Non-pigmented ciliary epithelial cell (primary cell): ENCODE measurements at places on chromosomes 16 and 17.

DNA sequence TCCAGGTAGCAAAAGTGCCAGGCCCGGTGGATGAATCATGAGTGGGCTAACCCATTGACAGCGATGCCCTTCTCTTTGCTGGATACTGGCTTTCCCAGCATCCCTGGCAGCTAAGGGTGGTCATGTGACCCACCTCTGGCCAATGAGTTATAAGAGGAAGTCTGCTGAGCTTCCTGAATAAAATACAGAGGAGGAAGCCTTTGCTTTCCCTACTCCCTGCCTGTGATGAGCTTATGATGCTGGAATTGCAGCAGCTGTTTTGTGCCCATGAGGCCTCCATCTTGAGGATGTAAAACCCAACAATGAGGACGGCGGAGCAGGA, 15.0 kb upstream of the ATP2A3 start:
- no peak for DNase-seq

DNA sequence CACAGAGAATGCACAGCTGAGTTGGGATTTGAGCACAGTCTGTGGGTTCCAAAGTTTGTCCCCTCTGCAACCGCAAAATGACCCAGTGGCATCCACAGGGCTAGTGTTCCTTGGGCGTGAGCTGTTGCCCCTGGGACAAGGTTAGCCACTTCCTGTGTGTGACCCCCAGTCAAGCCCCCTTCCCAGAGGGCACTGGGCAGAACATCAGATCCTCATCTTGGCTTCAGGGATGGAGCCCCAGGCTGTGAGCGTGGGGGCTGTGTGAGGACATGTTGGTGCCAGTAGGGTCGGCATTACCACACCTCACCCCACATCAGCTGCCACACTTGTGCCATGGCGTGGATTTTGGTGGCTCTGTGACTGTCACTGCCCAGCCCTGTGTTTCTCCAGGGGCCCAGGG, 55.3 kb downstream of the USP22 start:
- DNase-seq = no peak

- no peak for DNase-seq
Observed at GRCh38 chr16:72807245-72807644, 240.7 kb downstream of the ZFHX3 start.

GRCh38 chr17:61482467-61482866, 30.2 kb downstream of the TBX4 start:
- no peak for DNase-seq

GRCh38 chr17:6456914-6457687, 12.8 kb downstream of the PIMREG start:
- no peak for DNase-seq

DNA sequence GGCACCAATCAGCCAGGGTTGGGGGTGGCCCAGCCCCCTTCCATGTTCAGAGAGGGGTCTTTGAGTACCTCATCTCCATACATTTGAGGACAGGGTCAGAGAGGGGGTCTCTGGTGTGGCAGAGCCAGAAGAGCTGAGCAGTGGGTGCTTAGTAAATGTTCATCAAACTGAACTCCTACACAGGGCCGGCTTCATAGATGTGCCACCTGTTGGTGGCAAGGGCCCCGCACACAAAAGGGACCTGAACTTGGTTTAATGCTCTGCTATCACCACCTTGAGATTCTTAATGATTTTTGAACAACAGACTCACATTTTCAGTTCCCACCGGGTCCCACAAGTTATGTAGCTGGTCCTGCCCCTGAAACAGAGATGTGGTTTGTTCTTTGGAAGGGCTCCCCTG, 9.0 kb upstream of the C1QL1 start:
- no peak for DNase-seq

DNA sequence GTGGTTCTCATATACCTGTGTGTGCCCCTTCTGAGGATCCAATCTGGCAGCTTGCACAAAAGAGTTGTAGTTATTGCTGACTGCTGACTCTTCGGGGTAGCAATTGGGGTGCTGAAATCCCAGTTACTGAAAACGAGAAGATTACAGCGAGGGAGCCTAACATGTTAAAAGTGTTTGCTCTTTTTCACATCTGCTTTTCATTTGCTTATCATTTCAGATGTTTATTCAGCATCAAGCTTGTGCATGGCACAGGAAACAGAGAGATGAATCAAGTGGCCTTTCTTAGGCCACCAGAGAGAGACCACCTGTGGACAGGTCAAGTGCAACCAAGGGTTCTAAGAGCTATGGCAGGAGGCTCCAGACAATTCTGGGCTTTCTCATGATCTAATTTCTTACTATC, 16.9 kb downstream of the DHRS7B start:
- DNase-seq = no peak

DNA sequence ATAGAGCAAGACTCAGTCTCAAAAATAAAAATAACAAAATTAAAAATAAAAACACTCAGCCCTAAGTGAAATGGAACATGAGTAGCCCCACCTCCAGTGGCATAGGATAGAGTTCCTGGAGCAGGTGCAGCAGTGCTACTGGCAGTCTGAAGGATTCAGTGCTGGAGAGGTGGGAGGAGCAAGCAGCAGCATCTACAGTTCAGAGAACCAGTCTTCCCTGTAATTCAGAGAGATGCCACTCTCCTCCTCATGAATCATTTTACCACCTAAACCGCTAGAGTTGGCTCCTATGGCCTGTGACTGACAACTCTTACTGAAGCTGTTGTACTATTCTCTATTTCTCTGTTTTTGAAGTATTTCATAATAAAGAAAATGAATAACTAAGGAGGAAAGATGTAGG, 56.0 kb upstream of the SMURF2 start:
- DNase-seq = no peak

- no peak for DNase-seq
Observed at GRCh38 chr17:28615260-28615940, 1.4 kb upstream of the RSKR start.

- no peak for DNase-seq
Observed at GRCh38 chr16:17328932-17329331, 141.8 kb downstream of the XYLT1 start.

DNA sequence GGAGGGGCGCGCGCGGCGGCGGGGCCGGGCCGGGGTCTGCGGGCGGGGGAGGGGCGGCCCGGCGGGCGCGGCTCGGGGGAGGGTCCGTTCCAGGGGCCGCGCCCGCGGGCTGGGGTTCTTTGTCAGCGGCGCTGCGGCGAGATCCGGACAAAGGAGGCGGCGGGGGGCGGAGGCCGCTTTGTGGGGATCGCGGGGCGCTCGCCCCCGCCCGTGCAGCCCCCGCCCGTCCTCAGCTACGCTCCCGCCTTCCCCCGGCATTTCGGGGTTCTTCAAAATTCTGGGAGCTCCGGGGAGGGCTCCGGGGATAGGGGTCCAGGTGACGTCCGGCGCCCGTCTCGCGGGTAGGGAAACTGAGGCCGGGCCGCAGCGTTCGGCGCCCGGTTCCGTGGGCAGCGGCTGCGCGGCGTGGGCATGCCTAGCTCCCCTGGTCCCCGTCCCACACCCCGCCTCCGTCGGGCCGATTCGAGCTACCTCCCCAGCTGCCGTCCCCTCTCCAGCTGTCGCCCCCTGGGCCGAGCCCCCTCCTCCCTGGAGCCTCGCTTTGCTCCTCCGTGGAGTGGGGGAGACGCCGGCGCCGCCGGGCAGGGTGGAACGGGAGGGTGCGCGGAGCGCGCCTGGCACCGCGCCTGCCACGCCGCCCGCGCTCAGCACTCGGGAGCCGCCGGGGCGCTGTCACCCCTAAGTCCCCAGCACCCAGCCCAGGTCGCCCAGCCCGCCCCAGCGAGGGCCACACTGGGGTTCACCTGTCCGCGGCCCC, 546 bp downstream of the SNN start:
- no peak for DNase-seq

DNA sequence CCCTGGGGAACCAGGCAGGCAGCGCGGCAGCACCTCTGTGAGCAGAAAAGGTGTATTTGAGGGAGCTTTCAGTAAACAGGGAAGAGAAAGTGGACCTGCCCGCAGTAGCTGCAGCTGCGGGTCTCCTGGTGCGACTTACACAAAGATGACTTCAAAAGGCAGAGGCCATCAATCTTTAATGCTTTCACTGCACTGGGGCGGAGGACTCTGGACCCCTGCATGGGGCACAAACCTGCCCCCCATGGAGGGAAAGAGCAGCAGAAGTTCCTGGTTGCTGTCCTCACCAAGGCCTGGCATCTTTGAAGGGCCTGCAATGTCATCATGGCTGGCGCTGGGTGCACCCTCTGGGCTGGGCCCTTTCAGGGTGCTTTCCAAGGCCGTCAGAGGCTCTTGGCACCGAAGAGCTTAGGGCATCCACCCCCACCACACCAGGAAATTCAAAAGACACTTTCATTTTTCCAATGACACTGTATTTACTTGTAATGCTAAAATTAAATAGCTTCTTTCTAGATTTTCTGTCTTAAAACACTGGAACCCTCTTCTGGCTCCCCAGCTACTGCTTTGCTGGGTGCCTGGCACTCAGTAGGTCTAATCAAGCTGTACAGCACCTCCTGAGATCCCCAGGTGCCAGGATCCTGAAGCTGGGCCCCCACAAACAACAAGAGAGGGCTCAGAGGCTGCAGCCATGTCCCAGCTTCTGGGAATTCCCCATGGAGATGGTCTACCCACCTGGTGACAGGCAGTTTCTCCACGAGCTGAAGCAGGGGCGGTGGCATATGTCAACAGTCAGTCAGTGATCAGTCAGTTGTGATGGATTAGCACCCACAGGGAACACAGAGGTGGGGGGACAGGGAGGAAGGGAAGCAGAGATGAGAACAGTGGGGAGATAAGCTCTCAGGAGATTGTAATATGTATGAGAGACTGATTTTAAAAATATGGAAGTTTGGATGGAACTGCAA, 2.1 kb upstream of the CACNG1 start:
- no peak for DNase-seq

DNA sequence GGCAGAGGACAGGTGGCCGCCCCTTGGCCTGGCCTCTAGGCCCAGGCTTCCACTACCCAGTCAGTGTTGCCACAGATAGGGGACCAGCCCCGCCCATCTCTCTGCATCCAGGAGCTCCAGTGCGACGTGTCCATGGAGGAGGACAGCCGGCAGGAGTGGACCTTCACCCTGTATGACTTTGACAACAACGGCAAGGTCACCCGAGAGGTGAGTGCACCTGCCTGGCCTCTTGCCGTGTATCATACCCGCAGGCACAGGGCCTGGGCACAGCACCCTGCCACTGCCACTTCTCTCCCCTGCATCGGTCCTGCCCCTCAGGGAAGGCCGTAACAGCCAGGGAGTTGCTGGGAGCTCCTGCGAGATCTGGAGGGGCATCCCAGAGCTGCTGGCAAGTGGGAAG, 55.7 kb downstream of the SNX20 start:
- DNase-seq = no peak

DNA sequence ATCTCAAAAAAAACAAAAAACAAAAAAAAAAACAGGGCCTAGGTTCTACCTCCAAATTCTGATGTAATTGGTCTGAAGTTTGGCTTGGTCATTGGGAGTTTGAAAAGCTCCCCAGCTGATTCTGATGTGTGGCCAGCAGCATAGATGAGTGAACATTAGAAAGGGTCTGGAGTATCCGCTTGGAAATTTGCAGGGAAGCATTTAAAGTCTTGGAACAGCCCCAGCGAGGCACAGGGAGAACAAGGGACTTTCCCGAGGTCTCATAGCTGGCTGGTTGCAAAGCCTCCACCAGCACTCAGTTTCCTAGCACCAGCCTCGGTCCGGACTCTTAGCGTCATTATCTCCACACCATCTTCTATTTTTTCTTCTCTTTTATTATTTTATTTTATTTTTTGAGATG, 70.8 kb downstream of the RAB11FIP4 start:
- DNase-seq = no peak

GRCh38 chr16:68445458-68445857, 2.9 kb downstream of the SMPD3 start:
- DNase-seq = no peak

- DNase-seq = no peak
Observed at GRCh38 chr17:81365601-81366585, 29.4 kb upstream of the BAHCC1 start.

- no peak for DNase-seq
Observed at GRCh38 chr16:84055366-84055765, 12.8 kb upstream of the SLC38A8 start.
